ENCODE measurements at places on chromosomes 11 and 22. TPM values are rescaled to one million over a fixed set of nuclear protein-coding genes. Genes with fewer than 3 reads are reported as not detected.

GRCh38 chr11:123235117-123235655 lies 40.1 kb upstream of the CLMP start:
- H3K36me3 ChIP-seq, result no peaks in the 10 kb centered on the region
- H3K27ac ChIP-seq, result no peak overlapping the region
- no peak overlapping the region for H3K4me3 ChIP-seq

PHOX2A gene
- not detected for total RNA-seq

- H3K36me3 ChIP-seq, result no peaks in the 10 kb centered on the region
- peaks cover 16% of the 10 kb centered on the region for H3K4me1 ChIP-seq
- no peak overlapping the region for H3K4me3 ChIP-seq
- no peaks in the 10 kb centered on the region for H3K27me3 ChIP-seq
Observed at GRCh38 chr22:19836512-19836911, 18.2 kb downstream of the GNB1L start.

TMEM121B gene
- total RNA-seq, result 0.14 TPM

- H3K4me3 ChIP-seq, result peak overlapping the region; percentile 92
- H3K36me3 ChIP-seq, result no peaks in the 10 kb centered on the region
- no peaks in the 10 kb centered on the region for H3K27me3 ChIP-seq
Observed at GRCh38 chr22:23856721-23857605, 712 bp upstream of the SLC2A11 start.

DNA sequence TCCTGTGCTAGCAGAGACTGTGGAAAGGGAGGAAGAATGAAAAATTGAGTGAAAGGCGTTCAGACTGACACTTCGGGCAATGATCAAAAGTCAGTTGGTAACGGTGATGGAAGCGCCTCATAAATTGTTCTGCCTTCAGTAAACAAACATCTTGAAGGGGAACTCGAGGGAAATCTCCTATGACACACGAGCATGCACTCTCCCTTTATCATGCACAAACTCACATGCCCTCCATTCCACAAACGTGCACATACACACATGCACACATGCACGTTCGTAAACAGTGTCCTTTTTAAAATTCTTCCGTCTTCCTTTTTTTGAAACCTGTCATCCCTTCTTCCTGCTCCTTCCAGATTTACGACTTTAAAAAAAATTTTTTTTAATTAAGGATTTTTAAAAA lies 77.8 kb upstream of the TMEM45B start:
- no peak overlapping the region for H3K27ac ChIP-seq
- H3K27me3 ChIP-seq, result peaks cover 30% of the 10 kb centered on the region
- DNase-seq, result no peak
- no peaks in the 10 kb centered on the region for H3K4me1 ChIP-seq
- H3K4me3 ChIP-seq, result no peak overlapping the region
- H3K36me3 ChIP-seq, result no peaks in the 10 kb centered on the region

BID gene
- total RNA-seq, result 32.0 TPM

FGF4 gene
- total RNA-seq, result not detected

ELFN2 gene
- not detected for total RNA-seq

DNA sequence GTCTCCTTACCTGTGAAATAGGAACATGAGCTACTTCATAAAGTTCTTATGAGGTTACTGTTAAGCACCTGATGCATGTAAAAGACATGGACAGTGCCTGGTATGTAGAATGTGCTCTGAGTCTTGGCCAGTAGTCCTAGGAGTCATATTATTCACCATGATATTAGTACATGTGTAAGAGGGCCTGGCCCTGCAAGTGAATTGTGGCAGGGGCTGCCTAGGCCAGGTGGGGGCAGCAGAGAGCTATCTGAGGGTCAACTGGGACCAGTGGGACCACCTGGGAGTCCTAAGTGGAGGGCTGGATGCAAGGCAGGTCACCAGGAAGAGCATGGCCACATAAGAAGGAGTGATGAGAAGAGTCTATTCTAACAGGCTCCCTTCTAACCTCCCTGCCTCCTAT lies 529.5 kb downstream of the SOX6 start:
- H3K36me3 ChIP-seq, result no peaks in the 10 kb centered on the region
- H3K27ac ChIP-seq, result no peak overlapping the region
- no peaks in the 10 kb centered on the region for H3K27me3 ChIP-seq
- DNase-seq, result no peak

APOL5 gene
- not detected for total RNA-seq

LRRN4CL gene
- 0.36 TPM for total RNA-seq

TREH gene
- total RNA-seq, result not detected

- peak overlapping the region; percentile 98 for H3K27ac ChIP-seq
- H3K27me3 ChIP-seq, result no peaks in the 10 kb centered on the region
- H3K4me1 ChIP-seq, result peaks cover 51% of the 10 kb centered on the region
Observed at GRCh38 chr22:39522567-39523300, 2.4 kb downstream of the ATF4 start.

- H3K27ac ChIP-seq, result peak overlapping the region; percentile 93
- H3K27me3 ChIP-seq, result no peaks in the 10 kb centered on the region
- peaks cover 38% of the 10 kb centered on the region for H3K4me1 ChIP-seq
- DNase-seq, result no peak
Observed at GRCh38 chr22:36406721-36407120, 19.0 kb upstream of the MYH9 start.

DNA sequence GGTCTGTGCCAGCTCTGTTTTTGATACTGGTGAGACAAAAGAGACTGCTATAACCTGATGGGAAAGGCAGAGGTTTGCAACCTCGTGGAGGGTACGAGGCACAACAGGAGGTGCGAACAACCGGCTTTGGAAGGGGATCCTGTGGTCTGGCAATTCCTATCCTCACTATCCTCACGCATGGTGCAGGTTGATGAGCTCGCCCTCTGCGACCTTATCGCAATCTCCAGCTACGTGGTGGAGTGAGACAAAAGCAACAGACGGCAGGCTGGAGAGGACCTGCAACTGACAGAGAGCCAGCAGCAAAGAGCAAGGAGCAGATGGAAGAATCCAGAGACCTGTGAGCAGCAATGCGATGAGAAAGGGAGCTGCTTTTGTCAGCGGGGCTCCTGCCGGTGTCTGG lies 47.3 kb upstream of the TSKU start:
- H3K27ac ChIP-seq, result no peak overlapping the region
- DNase-seq, result no peak
- peaks cover 10% of the 10 kb centered on the region for H3K27me3 ChIP-seq
- H3K36me3 ChIP-seq, result no peaks in the 10 kb centered on the region

GRCh38 chr11:115257678-115258077 lies 246.5 kb downstream of the CADM1 start:
- no peak for DNase-seq
- no peaks in the 10 kb centered on the region for H3K27me3 ChIP-seq
- peak overlapping the region; percentile 84 for H3K27ac ChIP-seq
- peaks cover 22% of the 10 kb centered on the region for H3K4me1 ChIP-seq
- no peak overlapping the region for H3K4me3 ChIP-seq

DNA sequence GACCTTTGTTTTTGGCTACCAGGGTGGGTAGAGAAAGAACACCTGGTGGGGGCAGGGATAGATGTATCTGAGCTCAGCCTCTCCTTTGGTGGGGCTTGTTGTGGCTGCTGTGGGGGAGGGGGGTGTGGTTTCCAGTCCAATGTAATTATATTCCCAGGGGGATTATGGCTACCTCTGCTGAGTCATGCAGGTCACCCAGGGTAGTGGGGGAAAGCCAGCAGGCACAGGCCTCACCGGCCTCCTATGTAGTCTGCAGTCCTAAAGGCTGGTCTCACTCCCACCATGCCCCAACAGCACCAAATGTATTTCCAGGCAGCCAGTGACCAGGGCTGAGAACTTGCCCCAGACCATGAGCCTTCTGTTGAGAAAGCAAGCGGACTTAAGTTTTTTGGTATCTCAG lies 119.6 kb downstream of the DYNC2H1 start:
- no peak overlapping the region for H3K27ac ChIP-seq
- no peaks in the 10 kb centered on the region for H3K27me3 ChIP-seq
- H3K36me3 ChIP-seq, result no peaks in the 10 kb centered on the region
- no peaks in the 10 kb centered on the region for H3K4me1 ChIP-seq
- DNase-seq, result no peak
- H3K4me3 ChIP-seq, result no peak overlapping the region

DNA sequence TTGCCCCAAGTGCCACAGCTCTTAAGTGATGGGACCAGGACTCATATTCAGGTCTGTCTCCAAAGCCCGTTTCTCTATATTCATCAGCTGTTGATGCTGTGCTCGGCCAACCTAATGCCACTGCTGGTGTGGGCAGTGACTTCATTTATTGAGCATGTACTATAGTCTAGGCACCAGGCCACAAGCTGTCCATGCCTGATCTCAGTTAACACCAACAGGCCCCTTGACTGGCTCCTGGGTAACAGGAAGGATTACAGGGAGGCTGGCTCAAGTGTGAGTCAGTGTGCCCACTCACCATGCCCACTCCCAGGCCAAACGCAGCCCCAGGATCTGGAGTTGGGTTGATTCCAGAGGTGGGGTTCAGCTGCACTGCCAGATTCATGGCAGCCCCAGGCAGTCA lies 8.6 kb upstream of the CRYBB2 start:
- no peak overlapping the region for H3K4me3 ChIP-seq
- H3K27me3 ChIP-seq, result peaks cover 6% of the 10 kb centered on the region
- H3K27ac ChIP-seq, result no peak overlapping the region
- no peak for DNase-seq
- H3K4me1 ChIP-seq, result no peaks in the 10 kb centered on the region

TMPRSS6 gene
- 1.9 TPM for total RNA-seq

OR4A16 gene
- not detected for total RNA-seq

GRCh38 chr11:45674481-45675190 lies 9.2 kb upstream of the CHST1 start:
- DNase-seq, result no peak
- H3K36me3 ChIP-seq, result no peaks in the 10 kb centered on the region
- H3K27ac ChIP-seq, result no peak overlapping the region
- H3K27me3 ChIP-seq, result no peaks in the 10 kb centered on the region
- no peak overlapping the region for H3K4me3 ChIP-seq

DNA sequence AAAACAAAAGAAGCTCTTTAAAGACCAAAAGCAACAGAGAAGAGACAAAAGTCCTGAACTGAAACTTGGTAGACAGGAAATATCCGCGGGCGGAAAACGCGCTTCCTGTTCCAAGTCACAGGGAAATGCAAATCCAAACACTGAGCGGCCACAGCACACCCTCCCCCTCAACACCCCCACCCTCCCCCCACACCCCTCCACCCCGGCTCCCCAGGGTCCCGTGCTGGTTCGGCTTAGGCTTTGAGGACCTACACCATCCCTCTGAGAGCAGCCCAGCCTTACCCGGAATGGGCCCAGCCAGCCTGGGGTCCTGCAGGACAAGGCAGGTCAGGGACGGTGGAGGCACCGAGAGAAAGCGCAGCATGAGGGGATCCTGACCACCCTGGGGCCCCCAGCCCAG lies 160.4 kb downstream of the BRD1 start:
- peaks cover 10% of the 10 kb centered on the region for H3K27me3 ChIP-seq
- H3K4me3 ChIP-seq, result peak overlapping the region; percentile 68
- H3K27ac ChIP-seq, result peak overlapping the region; percentile 83
- H3K36me3 ChIP-seq, result no peaks in the 10 kb centered on the region

DNA sequence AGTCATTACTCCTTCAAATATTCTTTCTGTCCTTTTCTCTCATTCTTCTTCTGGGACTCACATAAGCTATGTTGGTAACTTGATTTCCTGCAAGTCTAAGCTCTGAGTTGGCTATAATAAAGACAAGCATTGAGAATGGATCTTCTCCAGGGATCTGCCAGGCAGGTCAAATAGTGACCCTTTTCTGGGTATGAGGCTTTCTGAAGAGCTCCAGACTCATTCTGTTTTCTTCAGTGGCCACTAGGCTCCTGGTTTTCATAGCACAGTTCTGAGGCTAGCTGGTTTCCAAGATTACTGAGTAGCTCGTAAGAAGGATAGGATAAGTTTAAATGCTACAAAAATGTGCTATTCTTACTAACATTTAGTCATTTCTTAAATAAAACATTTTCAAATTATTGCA lies 38.3 kb downstream of the TMPRSS5 start:
- no peak overlapping the region for H3K27ac ChIP-seq
- H3K4me1 ChIP-seq, result peaks cover under 1% of the 10 kb centered on the region
- no peak for DNase-seq
- H3K4me3 ChIP-seq, result no peak overlapping the region
- H3K36me3 ChIP-seq, result peaks cover 15% of the 10 kb centered on the region

NAV2 gene
- 0.67 TPM for total RNA-seq

OR10A6 gene
- total RNA-seq, result not detected

APOL1 gene
- total RNA-seq, result 42.2 TPM

- H3K36me3 ChIP-seq, result peaks cover 4% of the 10 kb centered on the region
- peaks cover 4% of the 10 kb centered on the region for H3K27me3 ChIP-seq
- no peak for DNase-seq
- H3K4me1 ChIP-seq, result no peaks in the 10 kb centered on the region
Observed at GRCh38 chr11:32400670-32401369, 34.5 kb downstream of the WT1 start.

GRCh38 chr11:115617767-115618166 lies 113.6 kb upstream of the CADM1 start:
- H3K36me3 ChIP-seq, result no peaks in the 10 kb centered on the region
- no peak overlapping the region for H3K27ac ChIP-seq
- peaks cover 4% of the 10 kb centered on the region for H3K27me3 ChIP-seq
- no peak for DNase-seq
- H3K4me1 ChIP-seq, result no peaks in the 10 kb centered on the region
- no peak overlapping the region for H3K4me3 ChIP-seq

DNA sequence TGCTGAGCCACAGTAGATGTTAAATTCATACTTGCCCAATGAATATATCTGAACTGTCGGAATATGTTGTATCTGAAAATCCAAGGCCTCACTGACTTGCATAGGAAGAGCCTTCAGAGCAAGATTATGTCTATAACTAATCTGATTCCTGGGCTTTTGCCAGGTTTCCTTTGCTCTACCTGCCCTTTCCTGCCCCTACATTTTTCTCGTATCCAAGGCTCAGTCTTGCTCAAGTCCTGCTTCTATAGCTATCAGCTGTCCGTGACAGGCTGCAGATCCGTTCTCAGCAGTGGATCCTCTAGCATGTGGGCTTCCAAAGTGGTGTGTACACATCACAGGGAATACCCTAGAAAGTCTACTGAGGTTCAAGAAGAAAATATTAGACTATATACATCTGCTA lies 18.8 kb upstream of the USP47 start:
- H3K27me3 ChIP-seq, result peaks cover 9% of the 10 kb centered on the region
- no peak for DNase-seq
- H3K27ac ChIP-seq, result no peak overlapping the region
- H3K4me1 ChIP-seq, result no peaks in the 10 kb centered on the region
- no peaks in the 10 kb centered on the region for H3K36me3 ChIP-seq
- no peak overlapping the region for H3K4me3 ChIP-seq

DNA sequence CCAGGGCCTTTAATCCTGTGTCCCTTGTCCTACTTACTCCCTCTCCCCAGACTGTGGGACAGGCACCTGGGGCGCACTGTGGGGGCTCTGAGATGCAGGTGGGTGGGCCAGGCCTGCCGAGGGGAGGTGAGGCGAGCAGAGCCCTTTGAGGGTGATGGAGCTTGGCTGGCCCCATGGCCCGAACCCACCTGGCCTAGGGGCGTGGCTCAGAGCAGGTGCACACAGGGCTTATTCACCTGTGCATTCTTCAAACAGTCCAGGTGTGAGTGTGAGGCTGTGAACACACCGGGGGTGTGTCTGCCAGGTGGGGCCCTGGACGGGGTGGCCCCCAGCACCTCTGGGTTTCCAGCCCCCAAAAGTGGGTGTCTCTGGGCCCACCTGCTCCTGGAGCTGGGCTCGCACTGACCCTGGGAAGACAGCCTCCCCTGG lies 9.0 kb upstream of the MUC5AC start:
- no peak for DNase-seq
- no peak overlapping the region for H3K27ac ChIP-seq
- H3K4me3 ChIP-seq, result no peak overlapping the region
- H3K4me1 ChIP-seq, result no peaks in the 10 kb centered on the region
- no peaks in the 10 kb centered on the region for H3K36me3 ChIP-seq

Measured in natural killer cell treated with Interleukin-12 subunit alpha and Interleukin-12 subunit beta and Interleukin-15 and Interleukin-18, amount 100 ng/mL, for 72 hours (primary cell).